ENCODE measurements at places on chromosomes 5 and 9.

DNA sequence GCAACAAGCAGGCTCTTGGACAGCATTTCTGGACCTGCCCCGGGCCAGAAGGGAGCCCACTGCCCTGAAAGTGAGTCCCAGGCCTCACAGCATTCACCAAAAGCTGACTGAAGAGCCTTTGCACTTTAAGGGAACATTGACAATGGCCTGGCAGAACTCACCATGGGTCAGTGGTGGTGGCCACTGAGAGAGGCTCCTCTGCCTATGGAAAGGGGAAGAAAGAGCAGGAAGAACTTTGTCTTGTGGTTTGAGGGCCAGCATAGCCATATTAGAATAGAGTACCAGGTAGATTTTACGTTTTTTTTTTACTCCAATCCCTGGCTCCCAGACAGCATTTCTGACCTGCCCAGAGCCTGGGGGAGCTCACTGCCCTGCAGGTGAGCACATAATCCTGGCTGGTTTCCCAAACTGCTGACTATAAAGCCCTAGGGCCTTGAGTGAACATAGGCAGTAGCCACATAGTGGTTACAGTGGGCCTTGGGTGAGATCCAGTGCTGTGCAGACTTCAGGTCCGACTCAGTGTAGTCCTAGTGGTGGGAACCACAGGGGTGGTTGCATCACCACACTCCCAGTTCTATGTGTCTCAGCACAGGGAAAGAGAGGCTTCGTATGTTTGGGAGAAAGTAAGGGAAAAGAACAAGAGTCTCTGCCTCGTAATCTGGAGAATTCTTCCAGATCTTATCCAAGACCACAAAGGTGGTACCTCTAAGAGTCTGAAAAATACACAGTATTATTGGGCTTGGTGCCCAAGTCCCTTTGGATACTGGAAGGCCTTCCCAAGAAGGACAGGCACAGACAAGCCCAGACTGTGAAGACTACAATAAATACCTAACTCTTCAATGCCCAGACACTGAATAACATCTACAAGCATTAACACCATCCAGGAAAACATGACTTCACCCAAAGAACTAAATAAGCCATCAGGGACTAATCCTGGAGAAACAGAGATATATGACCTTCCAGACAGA lies 89.5 kb downstream of the TSSK1B start:
- no peak for DNase-seq

DNA sequence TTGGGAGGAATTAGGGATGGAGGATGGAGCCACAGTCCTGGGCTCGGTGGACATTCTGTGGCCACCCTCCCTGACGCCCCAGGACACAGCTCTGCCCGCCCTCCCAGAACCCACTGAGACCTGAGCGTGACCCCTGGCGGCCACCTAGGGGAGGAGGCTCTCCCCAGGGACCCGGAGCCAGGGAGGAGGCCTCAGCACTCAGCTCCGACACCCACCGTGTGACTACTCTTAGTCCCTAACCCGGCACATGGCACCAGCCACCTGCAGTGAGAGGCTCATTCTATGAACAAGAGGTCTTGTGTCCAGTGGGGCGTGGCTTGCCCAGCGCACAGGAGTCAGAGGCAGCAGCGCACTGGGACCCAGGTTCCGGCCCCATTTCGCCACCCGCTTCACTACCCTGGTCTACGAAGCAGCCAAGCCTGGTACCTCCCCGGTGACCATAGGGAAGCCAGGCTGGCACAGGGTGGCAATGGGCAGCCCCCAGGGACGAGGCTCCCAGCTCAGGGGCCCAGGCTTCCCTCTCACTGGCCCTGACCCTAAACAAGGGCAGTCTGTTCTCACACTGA lies 10.2 kb downstream of the SARDH start:
- no peak for DNase-seq

GRCh38 chr5:175466700-175467318 lies 11.6 kb upstream of the SFXN1 start:
- peak; percentile 54 for DNase-seq

GRCh38 chr5:105872569-105873270 lies 1798.0 kb downstream of the EFNA5 start:
- DNase-seq = no peak

GRCh38 chr9:107222020-107222522 lies 61.0 kb upstream of the RAD23B start:
- DNase-seq = no peak
